GM20000 (cell line): ENCODE measurements at places on chromosomes 11 and 22.

DNA sequence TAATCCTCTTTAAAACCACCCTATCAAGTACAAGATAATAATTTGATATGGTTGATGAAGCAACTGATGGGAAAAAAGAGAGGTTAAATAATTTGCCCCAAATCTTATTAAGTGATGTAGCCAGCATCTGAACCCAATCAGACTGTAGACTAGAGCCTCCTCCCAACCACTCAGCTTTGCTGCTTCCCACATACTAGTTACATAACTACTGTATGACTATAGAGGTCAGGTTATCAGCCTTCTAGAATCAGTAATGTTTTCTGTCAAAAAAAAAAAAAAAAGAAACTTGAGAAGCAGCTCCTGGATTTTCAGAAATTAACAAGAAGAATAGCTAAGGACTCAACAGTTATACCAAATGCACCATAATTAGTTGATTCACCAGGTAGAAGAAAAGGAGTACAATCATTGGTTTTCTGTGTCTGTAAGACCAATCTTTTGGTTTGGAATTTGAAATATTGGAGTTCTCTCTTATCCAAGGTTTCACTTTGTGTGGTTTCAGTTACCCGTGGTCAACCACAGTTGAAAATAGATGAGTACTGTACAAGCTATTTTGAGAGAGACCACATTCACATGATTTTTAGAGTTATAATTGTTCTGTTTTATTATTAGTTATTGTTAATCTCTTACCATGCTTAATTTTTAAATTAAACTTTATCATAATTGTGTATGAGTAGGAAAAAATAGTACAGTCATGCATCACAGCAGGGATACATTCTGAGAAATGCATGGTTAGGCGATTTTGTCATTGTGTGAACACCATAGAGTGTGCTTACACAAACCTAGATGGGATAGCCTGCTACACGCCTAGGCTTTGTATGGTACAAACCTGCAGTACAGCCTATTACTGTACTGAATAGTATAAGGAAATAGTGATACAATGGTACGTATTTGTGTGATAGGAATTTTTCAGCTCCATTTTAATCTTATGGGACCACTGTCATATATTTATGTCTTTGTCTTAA, 72.2 kb downstream of the PDHX start:
- DNase-seq: peak; percentile 11

- no peak for DNase-seq
Measured at GRCh38 chr22:48868554-48868953, 959.1 kb downstream of the BRD1 start.

DNA sequence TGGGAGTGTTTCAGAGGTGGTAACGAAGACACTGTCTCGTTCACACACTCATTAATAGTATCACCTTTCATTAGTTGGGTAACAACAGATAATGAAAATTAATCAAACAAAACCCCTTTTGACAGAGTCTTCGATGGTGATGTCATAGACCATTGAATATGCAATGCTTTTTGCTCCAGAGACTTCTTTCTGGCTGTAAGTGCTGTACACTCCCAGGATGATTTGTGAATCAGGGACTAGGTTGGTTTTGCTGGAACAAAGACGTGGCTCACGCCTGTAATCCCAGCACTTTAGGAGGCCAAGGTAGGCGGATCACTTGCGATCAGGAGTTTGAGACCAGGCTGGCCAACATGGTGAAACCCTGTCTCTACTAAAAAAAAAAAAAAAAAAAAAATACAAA, 9.5 kb upstream of the RASSF10 start:
- no peak for DNase-seq

DNA sequence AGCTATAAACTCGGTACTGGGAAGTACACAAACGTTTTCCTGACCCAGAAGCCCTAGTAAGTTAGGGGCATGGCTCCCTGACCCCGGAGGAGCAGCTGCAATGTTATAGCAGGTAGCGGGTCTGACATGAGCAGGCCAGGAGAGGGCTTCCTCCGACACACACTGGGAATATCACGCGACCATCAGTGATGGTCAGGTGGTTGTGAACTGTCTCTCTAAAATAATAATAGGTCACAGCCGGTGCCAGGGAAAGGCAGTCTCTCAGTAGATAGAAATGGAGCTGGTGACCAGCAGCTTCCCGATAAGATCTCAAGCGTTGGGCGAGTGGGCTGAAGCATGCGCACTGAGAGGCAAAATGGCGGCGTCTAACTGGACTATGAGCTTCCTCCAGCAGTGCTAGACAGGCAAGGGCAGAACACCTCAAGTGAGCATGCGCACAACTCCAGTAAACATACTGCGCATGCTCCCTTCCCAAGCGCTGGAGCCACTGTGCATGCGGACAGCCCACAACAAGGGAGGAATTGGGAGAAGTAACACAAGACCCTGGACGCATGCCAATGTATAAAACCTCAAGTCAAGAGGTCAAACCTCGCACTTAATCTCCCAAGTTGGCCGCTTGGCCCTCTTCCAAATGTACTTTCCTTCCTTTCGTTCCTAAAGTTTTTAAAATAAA, 22.3 kb upstream of the TESMIN start:
- DNase-seq: no peak

GRCh38 chr11:14956111-14956510, 16.0 kb downstream of the CALCA start:
- no peak for DNase-seq

DNA sequence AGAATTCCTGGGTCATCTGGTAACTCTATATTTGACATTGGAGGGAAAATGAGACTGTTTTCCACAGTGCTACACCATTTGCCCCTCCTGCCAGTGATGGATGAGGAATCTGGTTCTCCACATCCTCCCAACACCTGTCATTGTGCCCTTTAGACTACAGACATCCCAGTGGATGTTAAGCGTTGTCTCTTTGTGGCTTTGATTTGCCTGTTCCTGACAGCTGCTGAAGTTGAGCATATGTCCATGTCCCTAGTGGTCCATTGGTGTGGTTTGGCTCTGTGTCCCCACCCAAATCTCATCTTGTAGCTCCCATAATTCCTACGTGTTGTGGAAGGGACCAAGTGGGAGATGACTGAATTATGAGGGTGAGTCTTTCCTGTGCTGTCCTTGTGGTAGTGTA, 88.5 kb downstream of the BRD1 start:
- no peak for DNase-seq

DNA sequence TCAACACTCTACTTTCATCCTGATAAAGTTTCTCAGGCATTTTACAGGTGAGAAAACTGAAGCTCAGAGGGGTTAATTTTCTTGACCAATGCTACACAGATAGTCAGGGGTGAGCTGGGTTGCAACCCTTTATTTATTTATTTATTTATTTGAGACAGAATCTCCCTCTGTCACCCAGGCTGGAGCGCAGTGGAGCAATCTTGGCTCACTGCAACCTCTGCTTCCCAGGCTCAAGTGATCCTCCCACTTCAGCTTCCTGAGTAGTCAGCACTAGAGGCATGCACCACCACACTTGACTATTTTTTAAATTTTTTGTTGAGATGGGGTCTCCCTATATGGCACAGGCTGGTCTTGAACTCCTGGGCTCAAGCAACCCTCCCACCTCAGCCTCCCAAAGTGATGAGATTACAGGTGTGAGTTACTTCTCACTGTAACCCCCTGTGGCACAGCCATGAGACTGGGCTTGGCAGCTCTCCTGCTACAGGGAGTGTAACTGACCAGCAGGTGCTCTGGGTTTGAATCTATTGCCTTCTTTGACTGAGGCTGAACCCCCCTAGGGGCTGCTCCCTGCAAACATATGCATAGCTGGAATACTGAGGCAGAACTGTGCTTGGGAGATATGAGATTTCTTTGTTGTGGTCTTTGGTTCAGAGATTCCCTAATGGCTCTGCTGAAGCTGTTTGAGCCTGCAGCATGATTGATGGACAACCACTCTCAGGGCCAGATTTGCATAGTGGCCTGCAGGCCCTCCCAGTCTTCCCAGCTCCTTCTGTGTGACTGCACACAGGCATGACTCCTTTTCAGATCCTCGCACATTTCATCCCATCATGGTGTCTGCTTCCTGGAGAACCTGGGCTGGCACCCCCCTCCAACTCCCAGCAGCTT, 6.1 kb downstream of the C11orf96 start:
- DNase-seq: no peak

GRCh38 chr11:76599041-76600013, 71.2 kb downstream of the LRRC32 start:
- no peak for DNase-seq

DNA sequence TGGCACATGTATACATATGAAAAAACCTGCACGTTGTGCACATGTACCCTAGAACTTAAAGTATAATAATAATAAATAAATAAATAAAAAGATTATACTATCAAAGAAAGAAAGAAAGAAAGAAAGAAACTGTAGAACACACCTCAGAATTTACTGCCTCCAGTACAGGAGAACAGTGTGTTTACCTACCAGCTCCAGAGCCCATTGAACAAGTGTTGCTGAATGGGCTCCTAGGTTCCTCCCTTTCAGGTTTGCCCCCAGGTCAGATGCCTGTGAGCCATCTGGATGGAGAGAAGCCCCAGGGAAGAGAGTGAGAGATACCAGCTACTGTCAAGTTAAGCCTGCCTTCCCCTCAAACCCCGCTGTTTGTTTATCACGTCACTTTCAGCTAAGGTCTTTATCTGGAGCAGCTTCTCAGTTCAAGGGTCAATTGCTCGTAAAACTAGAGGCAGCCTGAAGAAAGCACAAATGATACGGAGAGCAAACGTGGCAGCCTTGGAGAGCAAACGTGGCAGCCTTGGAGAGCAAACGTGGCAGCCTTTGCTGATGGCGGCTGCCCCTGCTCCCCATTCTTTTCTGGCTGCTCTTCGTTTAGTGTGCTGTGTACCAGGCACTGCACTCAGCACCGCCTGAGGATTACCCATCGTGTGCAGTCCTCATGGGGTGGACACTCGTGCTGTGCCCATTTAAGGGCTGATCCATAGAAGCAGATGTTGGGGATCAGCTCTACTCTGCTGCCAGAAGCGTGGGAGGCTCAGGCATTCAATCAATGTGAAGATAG, 111.7 kb downstream of the ADAMTS15 start:
- DNase-seq: no peak

GRCh38 chr11:57364851-57365660, 15.9 kb downstream of the PRG3 start:
- DNase-seq: no peak
